ENCODE measurements at places on chromosomes 4 and X.

- DNase-seq: no peak
Observed at GRCh38 chr4:175106301-175106700, 188.1 kb downstream of the ADAM29 start.

- no peak for DNase-seq
Observed at GRCh38 chrX:136035663-136036062, 50.4 kb downstream of the SLC9A6 start.

DNA sequence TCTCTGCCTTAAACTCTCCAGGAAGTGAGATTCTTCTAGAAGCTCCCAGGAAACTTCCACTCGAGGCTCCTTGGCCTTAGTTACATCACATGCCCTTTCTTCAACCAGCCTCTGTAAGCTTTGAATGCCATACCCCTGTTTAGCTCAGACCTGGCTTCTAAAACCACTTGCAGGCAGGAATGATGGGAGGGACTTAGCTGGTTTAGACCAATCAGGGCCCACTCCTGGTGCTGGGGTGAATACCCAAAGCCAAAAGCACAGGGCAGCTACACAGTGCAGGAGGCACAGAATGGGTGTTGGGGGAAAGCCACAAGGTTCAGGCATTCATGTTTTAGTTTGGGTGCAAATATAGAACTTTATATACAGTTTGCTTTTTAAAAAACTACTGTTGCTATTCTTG lies 296.2 kb downstream of the FRMPD4 start:
- no peak for DNase-seq

GRCh38 chrX:63764946-63765345 lies 20.1 kb downstream of the ARHGEF9 start:
- no peak for DNase-seq

- DNase-seq: no peak
Observed at GRCh38 chr4:26459756-26460530, 30.3 kb downstream of the CCKAR start.

- no peak for DNase-seq
Observed at GRCh38 chr4:165388756-165389155, 9.9 kb downstream of the CPE start.

DNA sequence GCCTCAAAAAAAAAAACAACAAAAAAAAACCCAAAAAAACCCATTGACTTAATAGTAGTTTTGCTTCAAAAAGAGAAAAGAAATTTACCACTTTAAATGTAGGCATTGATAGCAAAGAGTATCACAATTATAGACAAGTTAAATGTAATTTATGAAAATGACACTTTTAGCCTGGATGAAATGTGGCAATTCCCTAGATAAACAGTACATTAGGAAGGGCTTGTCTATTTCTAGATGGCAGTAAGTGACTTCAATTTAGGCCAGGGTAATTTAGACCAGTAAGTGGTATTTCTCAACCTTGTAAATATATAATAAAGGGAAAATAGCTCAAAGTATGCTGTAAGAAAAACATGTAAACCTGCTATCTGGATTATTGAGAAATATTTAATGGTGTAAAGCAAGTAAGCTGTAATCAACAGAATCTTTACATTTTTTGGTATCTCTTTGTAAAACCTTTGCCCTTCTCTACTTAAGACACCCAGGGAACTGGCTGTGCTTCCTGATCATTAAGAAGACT lies 103.7 kb upstream of the RAPGEF2 start:
- no peak for DNase-seq

DNA sequence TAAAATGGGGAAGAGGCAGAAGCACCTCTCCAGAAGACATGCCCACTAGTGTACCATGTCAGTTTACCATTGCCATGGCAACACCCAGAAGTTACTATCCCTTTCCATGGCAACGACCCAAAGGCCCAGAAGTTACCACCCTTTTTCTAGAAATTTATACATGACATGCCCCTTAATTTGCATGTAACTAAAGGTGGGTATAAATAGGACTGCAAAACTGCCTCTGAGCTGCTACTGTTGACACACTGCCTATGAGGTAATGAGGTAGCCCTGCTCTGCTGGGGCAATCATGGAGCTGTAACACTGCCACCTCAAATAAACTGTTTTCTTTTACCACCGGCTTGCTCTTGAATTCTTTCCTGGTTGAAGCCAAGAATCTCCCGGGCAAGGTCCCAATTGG lies 13.9 kb upstream of the BEX4 start:
- DNase-seq: no peak

- DNase-seq: no peak
Observed at GRCh38 chr4:156261230-156261629, 307.6 kb upstream of the CTSO start.

DNA sequence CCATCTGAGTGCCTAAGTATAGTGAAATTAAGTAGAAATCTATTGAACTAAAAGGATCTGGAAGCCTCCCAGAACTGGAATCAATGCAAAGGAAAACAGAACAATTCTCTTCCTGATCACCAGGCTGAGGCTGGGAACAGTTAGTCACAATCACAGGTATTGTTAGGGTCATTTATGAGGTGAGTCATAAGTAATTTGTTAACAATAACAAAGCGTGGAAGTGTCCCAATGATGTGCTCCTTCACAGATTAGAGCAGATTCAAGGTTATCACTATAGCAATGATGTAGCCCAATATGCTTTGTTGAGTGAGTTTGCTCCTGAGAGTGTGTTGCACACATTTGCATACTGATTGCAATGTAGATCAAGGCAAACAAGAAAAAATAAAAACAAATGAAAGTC lies 228.1 kb downstream of the ZNF674 start:
- DNase-seq: no peak

- DNase-seq: no peak
Observed at GRCh38 chr4:81606801-81607501, 135.2 kb upstream of the RASGEF1B start.

DNA sequence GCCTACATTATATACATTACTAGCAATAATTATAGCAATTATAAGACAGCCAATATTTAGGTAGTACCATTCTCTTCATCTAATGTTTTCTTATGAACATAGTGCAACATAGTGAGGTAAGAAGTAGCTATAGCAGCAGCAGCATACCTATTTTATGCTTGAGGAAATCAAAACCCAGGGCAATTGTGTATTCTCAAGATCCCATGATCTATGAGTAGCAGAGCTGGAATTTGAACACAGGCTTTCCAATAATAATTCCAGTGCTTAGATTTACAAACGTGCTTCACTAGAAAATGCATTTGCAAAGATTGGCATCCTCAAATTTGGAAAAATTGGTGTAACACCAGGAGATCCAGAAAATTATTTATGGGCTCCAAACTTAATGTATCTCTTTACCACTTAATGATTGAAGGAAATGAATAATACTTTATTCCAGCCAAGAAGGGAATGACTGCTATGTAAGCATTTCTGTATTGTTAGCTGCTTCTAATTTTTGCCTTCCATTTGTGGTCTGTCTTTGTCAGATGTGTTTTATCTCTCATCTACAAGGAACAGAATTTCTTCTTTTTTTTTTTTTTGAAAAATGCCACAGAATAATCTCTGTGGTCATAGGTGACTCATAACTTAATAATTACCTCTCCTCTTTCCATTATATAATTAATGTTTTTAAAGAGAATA lies 451.1 kb downstream of the ARAP2 start:
- no peak for DNase-seq

DNA sequence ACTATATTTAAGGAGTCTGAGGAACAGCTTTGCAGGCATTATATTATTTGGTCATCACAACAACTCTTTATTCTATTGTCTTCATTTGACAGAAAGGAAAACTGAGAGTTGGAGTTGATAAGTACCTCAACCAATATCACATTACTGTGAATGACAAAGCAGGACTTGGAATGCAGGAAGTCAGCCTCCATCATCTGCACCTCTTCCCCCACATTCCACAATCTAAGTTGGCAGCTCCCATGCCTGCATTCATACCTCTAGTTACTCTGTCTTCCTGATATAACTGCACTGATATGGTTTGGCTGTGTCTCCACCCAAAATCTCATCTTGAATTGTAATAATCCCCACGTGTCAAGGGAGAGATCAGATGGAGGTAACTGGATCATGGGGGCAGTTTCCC lies 356.7 kb downstream of the GALNTL6 start:
- DNase-seq: no peak

All from CD4-positive, CD25-positive, alpha-beta regulatory T cell (primary cell).